ENCODE measurements at places on chromosomes 7 and 10.

DNA sequence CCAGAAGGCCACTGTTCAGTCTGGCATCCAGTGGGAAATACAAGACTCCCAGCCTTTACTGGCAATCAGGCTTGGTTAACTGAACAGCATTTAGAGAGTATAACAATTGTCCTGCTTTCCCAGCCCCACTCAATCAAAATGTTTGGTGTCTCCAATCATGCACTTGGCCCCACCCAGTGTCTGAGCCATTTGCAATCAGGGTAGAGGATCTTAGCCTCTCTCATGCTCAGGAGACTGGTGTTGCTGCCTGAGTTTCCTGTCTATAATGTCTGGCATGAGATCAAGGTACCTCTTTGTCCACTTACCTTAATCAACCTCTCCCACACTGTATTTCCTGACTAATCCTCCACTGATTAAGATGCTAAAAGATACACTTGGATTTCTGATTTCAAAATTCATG lies 290.2 kb upstream of the GHITM start:
- DNase-seq, result no peak

DNA sequence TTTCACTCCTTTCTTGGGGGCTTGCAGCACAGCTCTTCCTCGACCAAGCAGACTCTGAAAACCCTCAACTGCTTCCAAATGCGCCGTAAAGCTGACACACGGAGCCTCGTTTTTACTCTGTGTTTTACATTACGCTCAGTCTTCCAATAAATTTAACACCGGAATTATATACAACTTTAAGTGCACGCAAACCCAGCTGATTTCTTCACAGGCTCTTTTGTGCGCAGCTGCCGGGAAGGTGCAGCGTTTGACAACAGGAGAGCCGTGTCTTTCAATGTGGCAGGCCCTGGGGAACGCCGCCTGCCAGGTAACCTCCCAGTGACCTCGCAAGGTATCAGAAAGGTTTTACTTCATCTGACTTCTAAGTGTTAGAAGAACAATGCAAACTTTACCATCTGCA lies 35.0 kb downstream of the GFRA1 start:
- DNase-seq, result no peak

DNA sequence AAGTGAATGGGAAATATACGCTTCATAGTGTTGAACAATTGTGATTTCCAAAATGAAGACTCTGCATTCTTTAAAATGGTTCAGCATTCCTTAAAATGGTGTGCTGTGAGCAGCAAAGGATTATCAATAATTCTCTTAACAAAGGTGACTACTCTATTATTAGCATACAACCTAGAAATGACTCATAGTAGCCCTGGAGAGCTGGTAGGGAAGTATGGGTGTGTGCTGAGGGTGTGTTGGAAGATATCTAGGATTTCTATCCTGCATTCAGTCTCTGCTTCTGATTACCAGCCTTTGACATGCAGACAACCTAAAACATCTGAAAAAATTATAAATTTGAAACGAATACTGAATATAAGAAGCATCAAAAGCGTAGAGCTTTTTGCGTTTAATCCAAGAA lies 72.5 kb downstream of the SEMA3D start:
- DNase-seq, result no peak

- DNase-seq, result no peak
These were observed 282.3 kb downstream of the HGF start for GRCh38 chr7:81487516-81487915.

DNA sequence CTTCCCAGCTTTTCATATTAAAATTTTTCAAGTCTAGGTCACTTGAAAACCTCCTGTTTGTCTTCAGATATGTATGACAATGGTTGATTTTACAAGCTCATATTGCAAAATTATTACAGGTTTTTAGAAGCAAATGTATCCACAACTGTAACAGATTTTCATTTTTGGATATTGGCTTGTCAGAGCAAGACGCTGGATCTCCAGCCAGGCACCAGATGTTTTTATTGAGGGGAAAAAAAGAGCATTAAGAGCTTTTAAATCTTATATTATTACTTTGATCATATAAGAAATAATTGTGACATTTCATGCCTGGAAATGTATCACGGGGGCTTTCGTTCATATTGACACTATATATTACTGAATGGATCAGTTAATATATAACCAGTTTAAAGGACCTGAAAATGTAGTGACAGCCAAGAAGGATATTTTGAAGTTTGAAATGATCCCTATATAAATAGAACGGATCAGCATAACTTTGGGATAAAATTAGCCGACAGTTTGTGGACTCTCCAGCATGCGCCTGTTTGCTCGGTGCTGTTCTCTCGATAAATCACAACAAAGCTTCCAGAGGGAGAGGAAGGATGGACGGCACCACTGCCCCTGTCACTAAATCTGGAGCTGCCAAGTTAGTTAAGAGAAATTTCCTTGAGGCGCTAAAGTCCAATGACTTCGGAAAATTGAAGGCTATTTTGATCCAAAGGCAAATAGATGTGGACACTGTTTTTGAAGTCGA lies at the start of gene ASB4:
ASB4 (plus strand) TSS at position 553 of the 733 bp plus-strand sequence; CDS start at position 582, 29 bp downstream.
- no peak for DNase-seq

Measured in OCI-LY7 (cell line).